Naive thymus-derived CD8-positive, alpha-beta T cell (primary cell): ENCODE measurements at places on chromosomes 11 and 22. TPM values are rescaled to one million over a fixed set of nuclear protein-coding genes. Genes with fewer than 3 reads are reported as not detected.

Gene TTLL8
- not detected for polyA plus RNA-seq

Gene MMP11
- 6.5 TPM for polyA plus RNA-seq

Gene MAJIN
- polyA plus RNA-seq: 0.48 TPM

Gene RCE1
- 18.4 TPM for polyA plus RNA-seq

Gene VSIG10L2
- polyA plus RNA-seq: not detected
